ENCODE measurements at places on chromosomes 11 and 22. TPM values are rescaled to one million over a fixed set of nuclear protein-coding genes. Genes with fewer than 3 reads are reported as not detected.

The YPEL4 gene
- polyA plus RNA-seq: 5.6 TPM

The PDE2A gene
- polyA plus RNA-seq: 13.1 TPM

The ST14 gene
- 29.3 TPM for polyA plus RNA-seq

The FBLN1 gene
- polyA plus RNA-seq: 98.6 TPM

Measured in left renal cortex interstitium (tissue), 4 donors.